ENCODE measurements at places on chromosomes 1 and 21.

GRCh38 chr1:231039161-231040018, 664 bp downstream of the FAM89A start:
- DNase-seq, result peak; percentile 27

- no peak for DNase-seq
Measured at GRCh38 chr1:213389061-213389581, 338.1 kb downstream of the RPS6KC1 start.

DNA sequence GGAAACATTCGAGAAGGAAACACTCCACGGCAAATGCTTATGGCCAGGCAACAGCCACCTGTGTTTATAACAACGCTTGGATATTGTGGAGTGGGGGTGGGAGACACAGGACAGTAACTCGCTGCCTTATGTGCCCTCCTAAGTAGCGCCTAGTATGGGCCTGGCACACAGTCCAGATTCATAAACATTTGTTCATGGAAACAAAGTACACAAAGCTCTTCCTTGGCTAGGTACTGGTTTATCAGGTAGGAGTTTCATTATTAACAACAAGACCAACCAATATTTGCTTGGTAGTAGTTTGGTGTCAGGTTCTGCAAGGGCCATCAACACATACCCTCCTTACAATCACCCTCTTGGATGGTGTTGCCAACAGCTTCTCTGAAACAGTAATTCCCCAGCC, 23.4 kb downstream of the TMCO4 start:
- no peak for DNase-seq

DNA sequence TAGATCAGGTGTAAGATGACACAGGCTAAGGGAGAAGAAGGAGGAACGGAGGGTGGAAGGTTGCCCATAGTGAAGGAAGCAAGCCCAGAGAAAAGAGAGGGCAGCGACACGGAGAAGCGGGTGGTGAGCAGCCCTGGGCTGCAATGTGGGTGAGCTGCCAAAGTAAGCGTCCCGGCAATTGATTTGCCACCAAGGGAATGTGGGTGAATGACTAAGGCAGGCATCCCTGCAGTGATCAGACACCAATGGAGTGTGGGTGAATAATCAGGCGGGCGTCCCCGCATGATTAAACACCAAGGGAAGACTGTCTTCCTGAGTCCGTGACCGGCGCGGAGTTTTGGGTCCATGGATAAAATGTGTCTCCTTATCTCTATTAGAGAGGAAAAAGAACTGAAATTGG, 79.6 kb downstream of the UCHL5 start:
- no peak for DNase-seq

- DNase-seq, result no peak
Measured at GRCh38 chr1:44244986-44245385, 31.7 kb downstream of the DMAP1 start.
